ENCODE measurements at places on chromosomes 7 and 10.

GRCh38 chr7:98213296-98213887 is 2.2 kb downstream of the BHLHA15 start:
- DNase-seq, result no peak

DNA sequence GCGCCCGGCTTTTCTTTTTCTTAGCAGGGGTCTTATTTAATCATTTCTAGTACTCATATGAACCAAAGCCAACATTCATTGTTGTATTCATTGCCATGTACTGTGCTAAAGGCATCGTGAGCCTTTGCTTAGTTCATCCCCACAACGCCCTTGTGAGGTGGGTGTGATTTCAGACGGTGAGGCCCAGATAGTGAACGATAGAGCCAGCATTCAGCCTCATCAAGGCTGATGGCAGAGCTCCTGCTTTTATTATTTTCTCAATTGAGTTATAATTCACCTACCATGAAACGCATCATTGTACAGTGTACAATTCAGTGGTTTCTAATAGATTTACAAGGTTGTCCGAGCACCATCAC is 50.1 kb downstream of the HK1 start:
- DNase-seq, result no peak

- no peak for DNase-seq
Measured at GRCh38 chr7:73567846-73568685, 10.3 kb downstream of the TBL2 start.

DNA sequence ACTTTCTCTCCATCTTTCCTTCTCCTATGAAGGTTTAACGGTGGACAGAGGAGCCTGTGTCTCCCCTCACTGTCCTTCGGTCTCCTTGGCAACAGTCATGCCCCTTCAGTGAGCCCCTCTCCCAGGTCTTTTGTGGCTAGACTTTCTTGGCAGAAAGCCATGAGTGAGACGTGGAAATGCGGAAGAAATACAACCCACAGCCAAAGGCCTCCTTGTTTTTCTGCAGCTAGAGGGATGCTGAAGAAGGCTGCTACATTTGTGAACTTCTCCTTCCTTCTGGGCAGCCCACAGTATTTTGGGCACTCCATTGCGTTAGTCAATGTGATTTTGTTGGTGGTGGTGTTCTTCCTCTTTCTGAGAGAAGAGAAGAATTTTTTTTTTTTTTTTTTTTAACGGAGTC is 333.7 kb upstream of the PODXL start:
- DNase-seq, result no peak

DNA sequence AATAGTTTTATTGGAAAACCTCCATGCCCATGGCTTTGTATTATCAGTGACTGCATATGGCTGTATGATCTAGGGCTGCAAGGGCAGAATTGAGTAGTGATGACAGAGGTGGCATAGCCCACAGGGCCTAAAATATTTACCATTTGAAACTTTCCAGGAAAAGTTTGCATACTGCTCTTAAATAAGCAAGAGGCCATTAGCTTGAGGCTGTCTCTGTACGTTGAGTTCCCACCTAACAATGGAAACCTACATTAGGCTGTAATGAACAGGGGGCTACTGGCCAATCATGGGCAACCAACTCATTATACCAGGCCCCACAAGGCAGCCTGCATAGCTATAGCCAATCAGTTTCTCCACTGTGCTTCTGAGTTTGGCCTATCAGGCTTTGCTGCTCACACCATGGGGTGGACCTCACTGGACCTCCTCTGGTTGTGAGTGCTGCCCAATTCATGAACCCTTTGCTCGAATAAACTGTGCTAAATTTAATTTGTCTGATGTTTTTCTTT is 673 bp upstream of the ST8SIA6 start:
- DNase-seq, result no peak

DNA sequence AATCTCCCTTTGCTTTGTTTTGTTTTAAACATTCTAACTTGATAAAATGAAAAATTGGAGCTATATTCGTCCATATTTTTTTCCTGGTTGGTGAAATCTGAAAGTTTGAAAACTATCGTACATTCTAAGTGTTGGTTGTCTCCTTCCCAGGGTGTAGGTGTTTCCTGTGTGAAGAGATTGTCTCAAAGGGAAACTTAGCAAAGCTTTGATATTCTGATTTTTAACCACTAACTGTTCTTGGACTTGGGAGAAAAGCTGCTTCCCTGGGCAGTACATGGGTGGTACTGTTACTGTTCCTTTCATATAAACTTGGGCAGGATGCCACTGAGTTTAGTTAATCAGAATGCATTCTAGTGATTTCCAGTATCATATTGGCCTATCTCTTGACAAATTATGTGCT is 253.5 kb upstream of the LRGUK start:
- DNase-seq, result no peak

- DNase-seq, result peak; percentile 13
Measured at GRCh38 chr10:117320050-117320665, 55.1 kb downstream of the PDZD8 start.
